ENCODE measurements at places on chromosomes 3 and 15.

- DNase-seq: no peak
These were observed 79.3 kb downstream of the CGGBP1 start for GRCh38 chr3:87979527-87979926.

GRCh38 chr15:89095073-89095472, 6.8 kb downstream of the ABHD2 start:
- no peak for DNase-seq

DNA sequence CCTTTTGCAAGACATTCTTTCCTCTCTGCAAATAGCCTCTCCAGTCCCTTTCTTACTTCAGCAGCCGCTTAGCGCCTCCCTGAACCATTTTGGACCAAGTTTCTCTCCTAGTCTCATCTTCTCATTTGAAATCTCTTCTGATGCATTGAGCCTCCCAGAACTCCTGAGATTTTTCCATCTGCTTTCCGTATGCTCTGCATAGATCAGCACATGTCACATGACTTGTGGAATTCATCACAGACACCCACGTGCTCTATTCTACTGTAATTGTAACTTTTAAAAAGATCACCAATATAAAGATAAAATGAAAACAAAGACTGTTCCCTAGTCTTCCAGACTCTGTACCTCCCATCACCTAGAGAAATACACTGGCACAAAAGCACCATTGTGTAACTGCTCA, 100.7 kb downstream of the GADL1 start:
- DNase-seq: no peak

GRCh38 chr3:9897408-9898372, 5.0 kb upstream of the IL17RE start:
- no peak for DNase-seq

GRCh38 chr15:53359038-53359437, 400.4 kb downstream of the WDR72 start:
- no peak for DNase-seq

All from D721Med (cell line).